ENCODE measurements at places on chromosomes 6 and 20. TPM values are rescaled to one million over a fixed set of nuclear protein-coding genes. Genes with fewer than 3 reads are reported as not detected.

Gene LTB
- total RNA-seq, result not detected

Gene NFATC2
- total RNA-seq, result 2.0 TPM

- peaks cover 9% of the 10 kb centered on the region for H3K4me1 ChIP-seq
- no peak overlapping the region for H3K4me3 ChIP-seq
- no peak overlapping the region for H3K27ac ChIP-seq
- H3K27me3 ChIP-seq, result no peaks in the 10 kb centered on the region
Measured at GRCh38 chr6:133623065-133623464, 265.8 kb upstream of the TCF21 start.

GRCh38 chr6:3805448-3806123, 43.6 kb upstream of the FAM50B start:
- H3K4me3 ChIP-seq, result no peak overlapping the region

DNA sequence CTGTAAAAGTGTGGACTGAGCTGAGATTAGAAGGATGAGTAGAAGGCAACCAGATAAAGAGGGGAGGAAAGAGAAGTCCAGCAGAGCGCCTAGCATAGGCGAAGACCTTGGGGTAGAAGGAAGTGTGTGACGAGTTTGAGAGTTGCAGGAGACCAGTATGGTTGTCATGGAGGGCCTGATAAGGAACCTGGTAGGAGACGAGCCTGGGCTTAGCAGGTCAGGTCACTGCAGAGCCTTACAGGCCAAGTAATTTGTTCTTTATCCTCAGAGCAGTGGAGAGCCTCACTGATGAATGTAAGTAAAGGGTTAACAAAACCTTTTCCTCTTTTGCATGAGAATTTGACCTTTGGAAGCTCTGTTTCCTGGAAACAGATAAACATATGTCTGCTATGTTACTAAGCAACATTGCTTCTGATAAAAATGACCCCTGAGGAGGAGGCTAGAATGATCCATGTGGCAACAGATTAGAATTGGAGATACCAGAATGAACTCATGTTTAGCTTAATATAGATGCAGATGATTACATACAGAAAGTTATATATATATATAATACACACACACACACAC, 2.9 kb upstream of the TMEM74B start:
- no peak overlapping the region for H3K27ac ChIP-seq
- no peak for DNase-seq
- no peak overlapping the region for H3K4me3 ChIP-seq
- H3K27me3 ChIP-seq, result peaks cover 51% of the 10 kb centered on the region

All from neural crest cell (in vitro differentiated cells).